Hepatocyte (in vitro differentiated cells): ENCODE measurements at places on chromosomes 11 and 22. TPM values are rescaled to one million over a fixed set of nuclear protein-coding genes. Genes with fewer than 3 reads are reported as not detected.

The OR5A1 gene
- polyA plus RNA-seq = not detected in 2 replicates

The DNAJB7 gene
- polyA plus RNA-seq = 0.06 and 0.66 TPM in 2 replicates

The SGSM1 gene
- 1.7 TPM in 2 replicates for polyA plus RNA-seq

The EI24 gene
- 103 and 130 TPM in 2 replicates for polyA plus RNA-seq

The NLRP10 gene
- not detected in 2 replicates for polyA plus RNA-seq

The PIWIL4 gene
- 2.0 and 2.1 TPM in 2 replicates for polyA plus RNA-seq

The DUSP18 gene
- polyA plus RNA-seq = 7.9 and 11.2 TPM in 2 replicates
